Right cardiac atrium (tissue), 5 donors: ENCODE measurements at places on chromosomes 3 and 15. TPM values are rescaled to one million over a fixed set of nuclear protein-coding genes. Genes with fewer than 3 reads are reported as not detected.

DNA sequence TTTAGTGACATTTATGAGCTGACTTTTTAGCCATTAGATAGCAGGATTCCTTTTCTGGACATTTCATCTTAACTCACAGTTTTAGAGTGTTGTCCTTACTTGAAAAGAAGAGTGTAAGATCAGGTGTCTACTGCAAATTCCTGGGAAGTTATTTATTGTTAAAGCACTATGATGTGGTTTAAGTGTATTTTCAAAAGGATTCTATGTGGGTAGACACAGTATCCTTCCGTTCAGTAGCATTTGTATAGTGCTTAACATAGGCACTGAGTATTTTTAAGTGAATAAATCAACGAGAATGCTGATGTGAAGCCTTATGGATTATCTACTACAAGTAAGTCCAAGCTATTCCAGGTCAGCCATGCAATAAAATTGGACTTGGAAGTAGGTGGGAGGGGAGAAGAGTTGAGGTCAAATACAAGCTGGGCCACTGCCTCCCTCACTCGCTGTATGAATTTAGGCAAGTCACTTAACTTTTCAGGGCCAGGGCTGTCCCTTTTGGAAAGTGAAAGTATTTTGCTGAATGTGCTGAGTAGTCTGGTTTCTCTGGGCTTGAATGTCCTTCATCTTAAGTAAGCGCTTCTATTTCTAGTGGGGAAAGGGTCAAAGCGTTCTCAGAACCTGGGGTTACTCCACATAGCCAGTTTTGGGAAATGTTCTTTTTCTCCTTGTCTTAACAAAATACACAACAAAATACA lies 48.6 kb downstream of the GAP43 start:
- DNase-seq: no peak

- no peak for DNase-seq
Observed at GRCh38 chr3:8166014-8166413, 335.6 kb upstream of the LMCD1 start.

DNA sequence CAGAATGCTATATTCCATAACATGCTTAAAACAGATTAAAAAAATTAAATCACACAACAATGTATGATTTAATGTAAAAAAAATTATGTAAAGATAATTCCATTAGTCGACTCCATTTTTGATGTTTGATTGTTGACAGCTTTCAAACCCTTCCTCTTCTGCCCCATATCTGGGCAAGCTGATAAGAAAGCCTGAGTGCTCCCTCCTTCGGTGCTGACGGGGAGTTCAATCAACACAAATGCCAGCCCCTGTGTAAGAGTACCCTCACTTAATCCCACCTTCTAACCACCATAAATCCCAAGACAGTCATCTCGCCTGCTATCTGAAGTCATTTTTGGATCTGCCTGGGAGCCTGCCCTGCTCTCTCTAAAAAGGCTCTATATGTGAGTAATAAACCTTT lies 59.8 kb upstream of the IP6K2 start:
- no peak for DNase-seq

The SKOR1 gene
- polyA plus RNA-seq: 0.11 TPM

DNA sequence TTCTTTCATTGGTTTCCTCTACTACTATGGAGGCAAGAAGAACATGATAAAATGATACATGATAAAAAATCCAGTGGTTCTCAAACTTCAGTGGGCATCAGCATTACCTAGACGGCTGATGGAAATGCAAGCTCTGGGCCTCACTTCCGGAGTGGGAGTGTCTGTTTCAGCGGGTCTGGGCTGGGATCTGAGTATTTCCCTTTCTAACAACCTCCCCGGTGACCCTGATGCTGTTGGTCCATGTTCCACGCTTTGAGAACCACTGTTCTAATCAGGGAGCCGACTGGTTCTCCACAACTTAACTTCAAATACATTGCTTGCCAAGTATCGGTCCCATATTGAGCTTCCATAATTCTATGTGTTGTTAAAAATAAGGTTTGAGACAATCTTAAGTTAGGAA lies 712.3 kb upstream of the LMCD1 start:
- no peak for DNase-seq

The AP3B2 gene
- polyA plus RNA-seq: 0.34 TPM

DNA sequence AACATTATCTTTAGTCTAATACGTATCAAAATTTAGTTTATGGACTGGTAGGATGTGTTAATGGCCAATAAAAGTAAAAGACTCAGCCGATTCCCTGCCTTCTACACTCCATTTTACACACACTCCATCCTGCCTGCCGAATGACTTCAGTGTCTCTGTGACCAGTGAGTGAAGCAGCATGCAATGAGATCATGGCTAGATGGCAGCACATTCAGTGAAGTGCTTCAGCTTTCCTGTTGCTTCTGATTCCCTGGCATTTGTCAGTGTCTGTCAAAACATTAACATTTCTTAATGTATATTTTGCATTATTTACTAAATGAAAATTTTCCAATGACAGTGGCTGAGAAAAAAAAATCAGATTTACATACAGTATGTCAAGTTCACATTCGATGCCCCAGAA lies 412.0 kb downstream of the FHIT start:
- no peak for DNase-seq

GRCh38 chr3:22977042-22977441 lies 226.1 kb upstream of the UBE2E2 start:
- no peak for DNase-seq

DNA sequence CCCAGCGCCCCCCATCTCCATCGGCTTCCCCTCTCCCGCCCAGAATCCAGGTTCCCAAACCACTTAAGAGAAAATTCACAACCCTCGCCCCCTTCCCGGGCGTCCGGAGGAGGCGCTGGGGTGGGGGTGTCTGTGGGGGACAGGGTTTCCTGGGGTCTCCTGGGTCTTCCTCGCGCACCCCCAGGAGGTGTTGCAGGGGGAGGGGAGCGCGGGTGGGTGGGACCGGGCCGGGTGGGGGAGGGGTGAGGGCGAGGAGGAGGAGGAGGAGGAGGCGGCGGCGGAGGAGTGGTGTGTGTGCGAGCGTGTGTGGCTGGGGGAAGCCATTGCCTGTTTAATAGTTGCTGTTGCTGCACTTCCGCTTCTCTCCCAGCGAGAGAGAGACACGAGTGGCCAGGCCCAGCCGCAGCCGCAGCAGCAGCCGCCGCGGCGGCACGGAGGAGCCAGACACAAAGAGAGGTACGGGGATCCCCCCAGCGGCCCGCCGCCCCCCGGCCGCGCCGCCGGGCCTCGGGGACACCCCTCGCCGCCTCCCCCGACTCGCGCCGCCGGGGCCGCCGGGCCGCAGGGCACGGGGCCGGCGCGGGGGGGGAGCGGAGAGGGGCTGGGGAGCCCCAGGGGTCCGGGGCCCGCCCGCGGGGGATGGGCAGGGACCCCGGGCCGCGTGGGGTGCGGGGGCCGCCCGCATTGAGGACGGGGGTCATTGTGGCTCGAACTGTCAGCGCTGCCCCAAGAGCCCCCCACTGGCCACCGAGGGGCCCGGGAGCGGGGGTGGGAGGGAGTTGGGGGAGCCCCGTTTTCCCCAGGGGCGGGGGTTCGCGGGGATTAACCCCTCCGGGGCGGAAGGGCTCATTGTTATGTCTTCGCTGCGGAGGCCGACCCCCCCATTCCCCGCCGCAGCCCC lies at the start of gene UBE2E1:
TSS of gene UBE2E1 (plus strand) at position 323 of the 901 bp plus-strand sequence. CDS start 1,315 bp downstream, outside the sequence.
- peak; percentile 92 for DNase-seq

The RHCG gene
- 0.93 TPM for polyA plus RNA-seq

- DNase-seq: no peak
Observed at GRCh38 chr3:108907194-108907593, 46.5 kb downstream of the GUCA1C start.

- DNase-seq: no peak
Observed at GRCh38 chr3:70736009-70736408, 423.6 kb upstream of the MDFIC2 start.

DNA sequence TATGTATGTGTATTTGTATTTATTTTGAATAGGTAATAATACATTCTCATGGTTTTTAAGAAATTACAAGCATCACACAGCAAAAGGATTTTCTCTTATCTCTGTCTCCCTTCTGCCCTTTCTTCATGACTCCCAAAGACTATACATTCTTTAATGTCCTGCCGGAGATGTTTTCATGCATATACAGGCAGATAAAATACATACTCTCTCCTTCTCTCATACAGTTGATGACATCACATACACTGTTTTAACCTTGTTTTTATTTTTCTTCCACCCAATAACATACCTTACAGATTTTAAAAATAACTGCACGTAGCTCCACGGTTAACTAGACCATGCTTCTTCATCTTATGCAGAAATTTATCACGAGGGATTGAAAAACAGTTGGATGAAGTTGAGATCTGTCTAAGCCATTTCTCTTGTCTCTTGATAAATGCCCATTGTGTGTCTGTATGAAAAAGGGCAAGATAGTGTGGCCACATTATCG lies 249.8 kb downstream of the EDEM1 start:
- no peak for DNase-seq

GRCh38 chr3:123090728-123091531 lies 24.1 kb downstream of the PDIA5 start:
- peak; percentile 24 for DNase-seq

The THRB gene
- 5.3 TPM for polyA plus RNA-seq

DNA sequence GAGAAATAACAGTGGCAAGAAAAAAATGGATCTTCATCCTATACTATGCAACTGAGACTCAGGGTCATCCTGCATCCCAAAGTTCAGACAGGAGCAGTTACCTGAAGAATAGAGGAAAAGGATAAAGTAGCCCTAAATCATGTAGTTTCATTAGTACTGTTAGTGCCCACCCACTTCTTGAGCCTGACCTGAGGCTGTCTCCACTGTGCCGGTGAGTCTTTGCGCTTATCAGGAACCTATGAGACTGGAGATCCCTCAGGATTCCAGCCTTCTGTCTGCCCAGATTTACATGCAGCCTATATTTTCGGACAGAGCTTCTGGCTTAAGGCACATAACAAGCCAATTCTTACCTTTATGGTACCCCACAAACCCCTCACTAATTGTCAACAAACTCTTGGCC lies 791.6 kb downstream of the ROBO1 start:
- no peak for DNase-seq

DNA sequence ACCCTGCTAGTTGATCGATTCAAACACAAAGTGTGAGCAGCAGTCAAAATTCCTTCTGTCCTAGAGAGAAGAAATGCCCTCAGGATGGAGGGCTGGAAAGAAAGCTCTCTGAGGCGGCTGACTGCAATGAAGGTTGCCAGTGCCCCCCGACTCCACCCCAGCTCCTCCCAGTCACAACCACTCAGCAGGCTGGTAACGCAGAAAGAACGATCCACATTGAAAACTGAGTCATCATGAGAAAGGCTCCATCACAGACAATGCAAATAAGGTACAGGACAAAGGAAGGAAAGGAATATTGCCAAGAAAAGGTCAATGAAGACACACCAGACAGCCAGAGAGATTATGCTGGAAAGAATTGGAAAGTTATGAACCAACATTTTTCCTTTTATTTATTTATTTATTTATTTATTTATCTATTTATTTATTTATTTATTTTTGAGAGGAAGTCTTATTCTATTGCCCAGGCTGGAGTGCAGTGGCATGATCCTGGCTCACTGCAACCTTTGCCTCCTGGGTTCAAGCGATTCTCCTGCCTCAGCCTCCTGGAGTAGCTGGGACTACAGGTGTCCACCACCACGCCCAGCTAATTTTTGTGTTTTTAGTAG lies 17.4 kb upstream of the VGLL4 start:
- no peak for DNase-seq

- no peak for DNase-seq
Observed at GRCh38 chr15:51085764-51086163, 8.9 kb downstream of the TNFAIP8L3 start.

GRCh38 chr3:2148561-2149340 lies 50.1 kb downstream of the CNTN4 start:
- DNase-seq: no peak

GRCh38 chr15:67415181-67415580 lies 105.8 kb upstream of the C15orf61 start:
- DNase-seq: no peak

The C2CD4A gene
- polyA plus RNA-seq: 0.02 TPM

DNA sequence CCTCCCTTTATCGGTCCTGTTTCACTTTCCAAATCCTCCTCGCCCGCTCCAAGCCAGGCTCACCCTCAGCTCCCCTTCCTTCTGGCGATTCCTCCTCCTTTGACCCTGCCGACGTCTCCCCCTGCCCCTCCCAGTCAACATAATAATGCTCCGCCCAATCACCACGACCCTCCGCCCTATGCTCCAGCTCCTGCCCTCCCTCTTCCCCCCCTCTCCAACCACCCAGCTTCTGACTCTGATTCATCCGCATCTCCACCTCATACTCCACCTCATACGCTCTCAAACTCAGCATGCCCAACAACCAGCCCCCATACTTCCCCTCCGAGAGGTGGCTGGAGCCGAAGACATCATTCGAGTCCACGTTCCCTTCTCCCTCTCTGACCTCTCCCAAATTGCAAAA lies 7.1 kb upstream of the AADAC start:
- DNase-seq: no peak

DNA sequence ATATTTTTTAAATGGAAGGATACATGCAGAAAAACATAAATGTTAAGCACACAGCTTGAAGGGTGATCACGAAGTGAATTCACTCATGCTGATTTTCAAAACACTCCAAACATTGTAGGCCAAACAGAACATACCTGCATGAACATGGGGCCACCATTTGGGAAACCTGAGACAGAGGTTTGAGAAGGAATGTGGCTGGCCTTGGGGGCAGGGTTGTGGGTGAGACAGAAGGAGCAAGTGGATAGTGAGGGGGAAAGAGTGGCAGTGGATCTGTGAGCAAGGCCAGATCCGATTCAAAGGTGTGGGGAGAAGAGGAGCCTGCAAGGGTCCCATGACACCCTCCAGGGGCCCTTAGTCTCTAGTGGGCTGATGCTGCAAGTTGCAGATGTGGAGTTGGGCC lies 94.9 kb downstream of the HMG20A start:
- DNase-seq: no peak

DNA sequence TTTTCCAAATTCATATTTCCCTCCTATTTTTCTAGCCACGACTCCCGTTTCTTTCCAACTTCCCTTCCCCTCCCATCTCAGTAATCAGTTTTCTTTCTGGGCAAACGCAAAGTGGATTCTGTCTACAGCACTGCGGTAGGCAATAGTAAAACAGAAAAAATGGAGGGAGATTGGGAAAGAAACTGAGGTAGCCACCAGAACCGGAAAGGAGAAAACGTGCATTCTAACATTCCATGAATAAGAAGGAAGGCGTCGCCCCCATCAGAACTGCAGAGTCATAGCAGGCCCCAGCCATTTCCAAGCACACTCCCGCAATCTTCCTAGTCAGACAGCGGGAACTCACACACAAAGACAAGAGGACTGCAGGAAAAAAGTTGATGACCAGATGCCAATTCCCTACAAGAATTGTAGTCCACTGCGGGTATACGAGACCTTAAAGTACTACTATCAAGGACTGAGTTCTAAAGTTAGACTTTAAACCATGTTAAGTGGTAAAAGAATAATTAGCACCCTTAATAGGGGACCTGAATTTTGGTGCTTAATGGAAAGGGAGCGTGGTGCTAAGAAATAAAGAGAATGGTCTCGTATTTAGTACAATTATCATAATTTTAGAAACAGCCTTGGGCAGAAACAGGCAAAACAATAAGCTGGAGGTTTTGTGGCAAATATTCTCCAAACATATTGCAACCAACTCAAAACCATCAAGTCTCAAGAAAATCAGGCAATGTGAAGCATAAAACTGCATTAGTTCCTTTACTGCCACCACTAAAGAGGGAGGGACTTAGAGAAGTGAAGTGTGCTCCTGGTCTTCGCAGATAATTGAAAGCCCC lies 1.4 kb downstream of the PFN2 start:
- DNase-seq: peak; percentile 50
